Cardiac muscle cell (in vitro differentiated cells and primary cell): ENCODE measurements at places on chromosomes 13 and 19.

- DNase-seq, result no peak
Measured at GRCh38 chr19:19662871-19663255, 613 bp downstream of the ATP13A1 start.

- no peak for DNase-seq
Measured at GRCh38 chr13:20331419-20331818, 99.3 kb upstream of the GJB6 start.

DNA sequence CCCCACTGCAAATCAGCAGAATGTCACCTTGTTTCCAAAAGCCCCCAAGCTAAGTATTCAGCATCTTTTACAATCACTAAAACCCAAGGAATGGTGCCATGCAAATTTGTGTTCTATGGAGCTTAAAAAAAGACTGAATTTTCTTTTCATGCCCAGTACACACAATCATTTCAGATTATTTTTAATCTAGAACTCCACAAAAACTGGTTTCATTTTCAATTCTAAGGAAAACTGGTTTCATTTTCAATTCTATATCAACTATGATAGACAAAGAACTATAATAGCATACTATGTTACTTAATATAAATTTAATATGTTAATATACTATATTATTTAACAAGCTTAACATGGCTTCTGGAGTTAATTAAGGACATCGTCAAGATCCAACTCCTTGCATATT, 88.4 kb upstream of the DOCK9 start:
- no peak for DNase-seq

DNA sequence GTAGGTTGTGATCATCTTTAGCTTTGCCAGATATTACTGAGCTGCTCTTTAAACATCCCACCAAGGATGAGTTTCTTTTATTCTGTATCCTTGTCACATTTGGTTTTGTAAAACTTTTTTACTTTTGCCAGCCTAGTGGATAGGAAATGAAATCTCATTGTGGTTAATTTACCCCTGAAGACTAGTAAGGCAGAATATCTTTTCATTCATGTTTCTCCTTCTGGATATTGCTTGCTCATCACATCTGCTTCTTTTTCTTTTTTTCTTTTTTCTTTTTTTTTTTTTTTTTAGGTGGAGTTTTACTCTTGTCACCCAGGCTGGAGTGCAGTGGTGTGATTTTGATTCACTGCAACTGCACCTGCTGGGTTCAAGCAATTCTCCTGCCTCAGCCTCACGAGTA, 31.3 kb downstream of the SIPA1L3 start:
- DNase-seq, result no peak

GRCh38 chr13:101059793-101060192, 356.5 kb downstream of the NALCN start:
- no peak for DNase-seq

DNA sequence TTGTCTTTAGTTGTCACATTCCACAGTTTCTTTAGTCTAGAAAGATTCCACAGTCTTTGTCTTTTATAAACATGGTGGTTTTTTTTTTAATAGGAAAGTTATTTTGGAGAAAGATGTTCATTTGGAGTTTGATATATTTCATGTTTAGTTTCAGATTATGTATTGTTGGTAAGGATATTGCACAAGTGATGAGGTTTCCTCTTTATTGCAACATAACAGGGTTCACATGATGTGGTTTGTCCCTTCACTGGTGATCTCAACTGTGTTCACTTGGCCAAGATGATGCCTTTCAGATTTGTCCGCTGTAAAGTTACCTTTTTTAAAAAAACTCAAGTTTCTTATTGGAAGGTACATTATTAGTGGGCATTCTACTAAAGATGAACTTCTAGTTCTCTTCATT, 3.2 kb downstream of the ZNF230 start:
- DNase-seq, result no peak

DNA sequence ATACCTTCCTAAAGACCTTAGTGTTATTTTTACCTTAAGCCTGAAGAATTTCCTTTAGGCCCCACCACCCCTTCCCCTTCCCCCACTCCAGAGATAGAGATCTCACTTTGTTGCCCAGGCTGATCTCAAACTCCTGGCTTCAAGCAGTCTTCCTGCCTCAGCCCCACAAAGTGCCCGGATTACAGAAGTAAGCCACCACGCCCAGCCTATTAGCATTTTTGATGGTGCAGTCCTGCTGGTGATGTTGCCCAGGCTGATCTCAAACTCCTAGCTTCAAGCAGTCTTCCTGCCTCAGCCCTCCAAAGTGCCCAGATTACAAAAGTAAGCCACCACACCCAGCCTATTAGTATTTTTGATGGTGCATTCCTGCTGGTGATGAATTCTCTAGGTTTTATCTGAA, 22.0 kb downstream of the ZNF567 start:
- DNase-seq, result no peak

DNA sequence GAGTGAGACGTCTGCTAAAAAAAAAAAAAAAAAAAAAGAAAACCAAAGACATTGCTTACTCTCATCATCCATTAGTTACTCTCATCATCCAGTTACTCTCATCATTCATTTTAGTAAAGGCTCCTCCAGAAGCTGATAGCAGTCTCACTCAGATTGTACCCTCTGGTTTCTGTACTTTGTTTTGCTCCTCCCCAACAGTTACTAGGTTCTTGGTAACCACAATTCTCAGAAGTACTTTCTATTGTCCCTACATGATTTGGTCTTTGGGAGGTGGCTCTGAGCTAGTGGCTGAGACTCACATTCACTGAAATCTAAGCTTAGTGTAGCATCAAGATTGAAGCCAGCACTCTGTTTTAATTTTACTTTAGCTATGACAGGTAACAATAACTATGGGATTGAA, 14.3 kb downstream of the ERICH4 start:
- no peak for DNase-seq

GRCh38 chr19:10805758-10806247, 30.2 kb downstream of the TMED1 start:
- no peak for DNase-seq

GRCh38 chr13:45747071-45747470, 45.0 kb downstream of the CBY2 start:
- DNase-seq, result no peak

DNA sequence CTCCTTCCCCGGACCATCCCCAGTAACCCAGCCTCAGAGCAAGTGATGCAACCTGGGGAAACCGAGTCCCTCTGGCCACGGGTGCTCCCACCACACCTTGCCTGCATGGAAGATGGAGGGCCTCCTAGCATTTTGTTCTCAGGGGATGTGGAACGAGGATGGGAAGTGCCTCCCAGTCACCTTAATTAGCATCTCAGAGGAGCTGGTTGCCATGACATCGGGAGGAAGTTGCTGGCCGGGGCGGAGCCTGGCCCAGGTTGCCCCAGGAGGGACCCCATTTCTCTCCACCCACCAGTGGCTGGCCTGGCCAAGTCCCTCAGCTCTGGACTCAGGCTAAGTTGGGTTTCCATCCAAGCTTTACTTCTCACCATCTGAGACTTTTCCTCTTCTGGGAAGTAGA, 24.1 kb upstream of the PTPRS start:
- DNase-seq, result no peak

DNA sequence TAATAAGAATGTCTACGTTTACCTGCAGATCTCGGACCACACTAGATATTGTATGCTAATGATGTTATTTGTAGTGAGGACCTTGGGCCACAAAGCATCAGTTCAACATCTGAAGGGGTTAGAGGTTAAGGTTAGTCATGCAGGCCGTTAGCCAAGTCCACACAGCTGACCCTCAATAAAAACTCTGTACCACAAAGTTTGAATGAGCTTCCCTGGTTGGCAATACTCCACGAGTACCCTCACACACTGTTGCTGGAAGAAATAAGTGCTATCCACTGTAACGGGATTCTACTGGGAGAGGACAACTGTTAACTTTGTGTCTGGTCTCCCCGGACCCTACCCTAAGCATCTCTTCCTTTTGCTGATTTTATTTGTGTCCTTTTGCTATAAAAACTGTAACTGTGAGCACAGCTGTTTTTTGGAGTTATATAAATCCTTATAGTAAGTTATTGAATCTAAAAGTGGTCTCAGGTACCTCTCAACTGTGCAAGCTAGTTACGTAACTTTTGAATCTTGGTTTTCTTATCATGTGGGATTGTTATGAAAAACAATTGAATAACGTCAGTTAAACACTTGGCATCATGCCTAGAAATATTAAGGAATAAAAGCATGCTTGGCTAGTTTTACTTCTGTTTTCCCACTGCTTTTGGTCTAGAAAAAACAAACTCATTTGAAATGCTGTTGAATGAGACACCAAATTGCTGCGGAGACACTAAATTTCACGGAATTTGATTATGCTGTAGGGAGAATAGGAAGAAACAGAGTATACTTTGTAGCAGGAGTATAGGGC, 181.5 kb downstream of the DNAJC3 start:
- DNase-seq, result peak; percentile 85

DNA sequence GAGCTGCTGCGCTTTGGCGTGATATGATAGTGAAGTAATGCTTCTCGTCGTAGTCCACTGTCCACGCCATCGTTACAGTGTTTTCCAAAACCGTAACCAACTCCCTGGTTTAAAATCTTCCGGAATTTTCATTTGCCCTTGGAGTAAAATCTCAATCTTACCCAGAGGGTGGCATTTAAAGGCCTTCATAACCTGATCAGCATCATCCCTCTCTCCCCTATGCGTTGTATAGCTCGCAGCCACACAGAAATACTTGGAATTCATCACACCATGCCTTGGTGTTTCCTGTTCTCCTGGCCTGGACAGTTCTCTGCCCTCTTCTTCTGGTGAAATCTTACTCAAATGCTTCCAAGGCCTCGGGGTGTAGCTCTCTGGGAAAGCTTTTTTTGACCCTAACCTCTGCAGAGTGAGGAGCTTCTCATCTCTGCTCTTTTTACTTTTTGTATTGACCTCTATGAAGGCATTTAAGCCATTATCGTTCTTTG, 839 bp downstream of the MPHOSPH8 start:
- DNase-seq, result peak; percentile 50

GRCh38 chr13:73411067-73411809, 352.4 kb downstream of the KLF5 start:
- no peak for DNase-seq

GRCh38 chr19:58237324-58237723, 8.6 kb downstream of the ZNF544 start:
- DNase-seq, result no peak

DNA sequence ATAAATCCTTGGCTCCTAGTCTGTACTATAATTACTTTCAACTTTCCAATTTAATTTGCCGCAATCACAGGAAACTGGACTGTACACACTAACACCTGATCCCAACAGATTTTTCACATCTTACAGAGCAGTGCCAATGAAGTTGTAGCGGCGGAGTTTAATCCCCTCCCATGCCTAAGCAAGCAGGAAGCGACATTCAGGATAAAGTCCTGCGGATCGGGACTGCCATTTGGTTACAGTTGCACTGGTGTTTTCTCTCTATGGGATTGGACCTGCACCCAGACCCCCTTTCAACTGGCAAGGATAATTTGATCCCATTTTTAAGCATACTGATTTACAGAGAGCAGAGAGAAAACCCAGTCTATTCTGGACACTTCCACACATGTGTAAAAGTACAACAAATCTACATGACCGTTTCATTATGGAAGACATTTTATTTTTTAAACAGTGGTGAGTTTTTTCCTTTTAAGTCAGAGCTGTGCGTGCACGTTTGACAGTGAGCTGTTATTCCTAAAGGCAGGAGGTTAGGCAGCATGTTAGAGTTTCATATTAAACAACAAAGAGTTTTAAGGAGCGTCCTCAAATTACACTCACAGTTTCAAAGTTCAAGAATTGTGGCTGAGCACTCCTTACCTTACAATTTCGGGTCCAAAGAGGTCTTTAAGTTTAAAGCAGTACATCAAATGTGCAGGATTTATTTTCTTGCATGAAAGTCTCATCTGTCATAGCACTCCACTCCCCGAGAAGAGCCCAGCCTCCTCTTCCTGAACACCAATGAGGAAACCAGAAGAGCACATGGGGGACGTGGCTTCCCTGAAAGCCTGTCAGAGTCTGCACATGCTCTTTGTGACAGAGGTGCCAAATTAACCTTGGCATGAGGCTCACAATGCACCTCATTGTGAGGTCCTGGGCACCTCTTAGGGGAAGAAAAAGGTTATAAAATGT, 141.6 kb upstream of the RFC3 start:
- peak; percentile 64 for DNase-seq

GRCh38 chr13:107742544-107742943, 472.8 kb downstream of the LIG4 start:
- DNase-seq, result no peak

DNA sequence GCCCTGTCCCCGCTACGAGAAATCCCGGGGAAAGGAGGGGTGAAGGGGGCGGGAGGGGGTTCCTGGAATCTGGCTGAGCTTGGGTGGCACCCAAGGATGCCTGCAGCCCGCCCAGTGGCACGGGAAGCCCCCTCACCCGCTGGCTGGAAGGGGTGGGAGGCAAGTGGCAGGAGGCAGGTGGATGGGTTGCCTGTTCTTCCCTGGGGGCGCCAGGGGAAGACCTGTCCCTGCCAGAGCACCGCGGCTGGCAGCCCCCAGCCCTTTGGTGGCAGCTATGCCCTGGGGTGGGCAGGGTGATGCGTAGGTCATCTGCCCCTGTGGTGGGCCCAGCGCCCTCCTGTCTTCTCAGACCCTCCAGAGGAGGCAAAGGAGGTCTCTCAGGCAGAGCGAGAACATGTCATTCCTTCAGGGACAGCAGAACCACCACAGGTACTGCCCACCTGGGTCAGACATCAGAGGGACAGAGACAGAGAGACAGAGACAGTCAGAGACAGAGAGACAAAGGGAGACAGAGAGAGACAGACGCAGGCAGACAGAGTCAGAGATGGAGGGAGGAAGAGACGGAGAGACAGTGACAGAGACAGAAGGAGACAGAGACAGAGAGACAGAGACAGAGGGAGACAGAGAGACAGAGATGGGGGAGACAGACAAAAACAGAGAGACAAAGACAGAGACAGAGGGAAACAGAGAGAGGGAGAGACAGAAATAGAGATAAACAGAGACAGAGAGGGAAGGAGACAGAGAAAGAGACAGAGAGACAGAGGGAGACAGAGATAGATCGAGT, 36.7 kb downstream of the EFNA2 start:
- DNase-seq, result no peak

DNA sequence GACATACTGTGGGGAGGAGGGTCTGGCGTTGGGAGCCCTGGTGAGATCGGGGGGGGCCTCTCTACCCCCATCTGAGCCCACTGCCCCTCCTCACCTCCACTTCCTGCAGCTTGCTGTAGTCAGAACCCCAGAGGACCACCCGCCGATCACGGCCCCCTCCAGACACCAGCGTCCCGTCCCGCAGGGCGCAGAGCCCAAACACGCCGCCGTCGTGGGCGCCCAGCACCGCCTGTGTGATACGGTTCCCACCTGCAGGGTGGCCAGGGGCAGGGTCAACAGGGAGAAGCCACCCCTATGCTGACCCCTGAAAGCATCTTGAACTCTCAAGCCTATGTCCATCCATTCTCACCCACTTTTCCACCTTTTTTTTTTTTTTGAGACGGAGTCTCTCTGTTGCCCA, 17.8 kb downstream of the EML2 start:
- no peak for DNase-seq

- peak; percentile 17 for DNase-seq
Measured at GRCh38 chr13:36841391-36841790, 22.4 kb downstream of the RFXAP start.

DNA sequence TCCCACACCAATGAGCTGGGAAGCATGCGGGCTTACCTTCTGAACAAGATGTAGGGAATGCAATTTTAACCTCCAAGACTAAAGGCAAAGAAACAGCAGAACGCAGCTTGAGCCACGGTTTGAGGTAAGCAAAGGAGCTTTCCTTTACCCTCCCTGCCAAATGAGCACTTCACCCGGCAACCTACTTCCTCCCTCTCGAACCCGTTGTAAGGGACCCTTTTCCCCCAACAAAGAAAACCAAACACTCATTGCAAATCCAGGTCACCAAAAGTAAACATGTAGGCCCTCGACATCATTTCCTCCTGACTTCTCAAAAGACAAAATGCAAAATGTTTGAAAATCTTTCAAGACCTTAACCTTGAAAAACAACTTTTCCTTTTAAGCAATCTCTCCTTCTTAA, 65.3 kb downstream of the ABCC4 start:
- DNase-seq, result no peak
